ENCODE measurements at places on chromosomes 11 and 22.

DNA sequence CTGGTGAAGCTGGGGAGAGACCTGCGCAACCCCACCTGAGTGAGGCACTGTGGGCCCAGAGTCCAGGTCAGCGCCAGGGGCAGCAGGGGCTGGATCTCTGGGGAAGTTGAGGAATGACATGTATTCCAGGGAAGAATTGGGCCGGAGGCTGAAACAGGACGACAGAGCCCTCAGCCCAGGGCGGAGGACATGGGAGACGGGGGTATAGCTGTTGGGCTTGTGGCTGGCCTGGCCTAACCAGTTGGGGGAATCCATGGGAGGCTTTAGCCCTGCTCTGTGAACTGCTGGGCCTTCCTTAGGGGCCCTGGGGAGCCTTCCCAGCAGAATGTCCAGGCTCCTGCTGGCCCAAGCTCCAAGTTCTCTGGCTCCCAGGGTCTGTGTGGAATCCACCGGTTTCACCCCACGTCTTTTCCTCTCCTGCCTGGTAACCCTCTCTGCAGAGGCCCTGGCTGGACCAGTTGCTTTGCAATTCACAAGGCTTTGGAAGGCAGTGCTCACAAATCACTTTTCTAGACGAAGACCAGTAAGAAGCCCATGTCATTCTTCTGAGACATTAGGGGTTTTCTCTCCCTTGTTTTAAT lies 50.4 kb upstream of the KCNQ1OT1 start:
- no peak for DNase-seq

DNA sequence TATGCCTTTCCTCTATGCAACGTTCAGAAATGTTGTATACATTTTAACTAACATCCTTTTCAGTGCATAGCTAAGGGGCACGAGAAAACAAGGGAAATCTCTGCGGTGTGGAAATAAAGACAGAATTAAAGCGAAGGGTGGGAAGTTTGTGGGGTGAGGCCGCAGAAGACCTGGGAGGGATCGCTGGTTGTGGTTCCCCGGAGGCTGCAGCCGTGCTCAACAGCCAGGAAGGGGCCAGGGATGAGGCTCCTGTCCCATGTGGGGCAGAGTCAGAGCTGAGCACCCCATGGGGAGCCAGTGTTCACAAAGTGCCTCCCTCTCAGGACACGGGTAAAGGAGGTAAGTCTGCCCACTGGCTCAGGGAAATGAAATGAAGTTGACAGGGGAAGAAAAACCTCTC lies 67.5 kb downstream of the MYEOV start:
- no peak for DNase-seq

DNA sequence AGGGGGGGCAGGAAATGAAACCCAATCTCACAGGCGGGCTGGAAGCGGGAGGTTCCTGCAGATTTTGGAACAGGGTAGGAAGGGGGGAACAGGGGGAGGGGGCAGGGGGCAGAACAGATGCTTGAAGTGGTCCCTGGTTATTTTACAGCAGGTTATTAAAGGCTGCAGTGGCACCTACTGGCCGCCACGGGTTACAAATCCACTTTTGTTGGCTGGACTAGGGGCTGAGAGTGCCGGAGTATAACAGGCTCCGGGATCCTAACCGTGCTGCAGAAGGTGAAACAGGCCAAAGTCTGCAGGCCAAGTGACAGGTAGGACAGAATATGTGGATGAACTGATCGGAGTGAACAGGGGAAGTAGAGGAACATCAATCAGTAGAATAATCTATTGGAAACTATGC lies 2.5 kb downstream of the ROBO3 start:
- DNase-seq = no peak

GRCh38 chr11:59777104-59777503 lies 21.9 kb downstream of the STX3 start:
- DNase-seq = no peak

GRCh38 chr11:11985954-11986949 lies 22.2 kb downstream of the DKK3 start:
- DNase-seq = no peak

GRCh38 chr11:66312549-66313320 lies 4.1 kb downstream of the CD248 start:
- DNase-seq = peak; percentile 100

DNA sequence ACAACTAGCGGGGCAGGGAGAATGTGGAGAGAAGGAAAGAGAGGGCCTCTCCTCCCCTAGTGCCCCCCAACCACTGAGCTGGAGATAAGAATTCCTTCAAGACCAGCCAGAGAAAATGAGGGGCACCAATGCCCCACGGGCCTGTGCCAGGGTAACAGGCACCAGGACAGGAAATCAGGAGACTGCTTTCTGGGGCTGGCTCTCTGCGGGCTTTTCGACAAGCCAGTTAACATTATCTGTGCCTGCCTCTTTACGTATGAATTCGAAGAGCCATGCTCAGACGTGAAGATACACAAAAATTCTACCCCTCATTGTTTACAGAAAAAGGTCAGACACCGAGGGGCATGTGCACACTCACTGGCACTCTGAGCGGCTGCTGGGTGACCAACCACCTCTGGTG lies 52.1 kb downstream of the MYH9 start:
- DNase-seq = no peak

DNA sequence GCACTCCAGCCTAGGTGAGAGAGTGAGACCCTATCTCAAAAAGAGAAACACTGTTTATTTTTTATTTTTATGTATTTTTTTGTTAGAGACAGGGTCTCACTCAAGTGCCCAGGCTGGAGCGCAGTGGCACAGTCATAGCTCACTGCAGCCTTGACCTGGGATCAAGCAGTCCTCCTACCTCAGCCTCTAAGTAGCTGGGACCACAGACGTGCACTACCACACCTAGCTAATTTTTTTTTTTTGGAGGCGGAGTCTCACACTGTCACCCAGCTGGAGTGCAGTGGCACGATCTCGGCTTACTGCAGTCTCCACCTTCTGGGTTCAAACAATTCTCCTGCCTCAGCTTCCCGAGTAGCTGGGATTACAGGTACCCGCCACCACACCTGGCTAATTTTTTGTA lies 6.4 kb downstream of the RBX1 start:
- no peak for DNase-seq

DNA sequence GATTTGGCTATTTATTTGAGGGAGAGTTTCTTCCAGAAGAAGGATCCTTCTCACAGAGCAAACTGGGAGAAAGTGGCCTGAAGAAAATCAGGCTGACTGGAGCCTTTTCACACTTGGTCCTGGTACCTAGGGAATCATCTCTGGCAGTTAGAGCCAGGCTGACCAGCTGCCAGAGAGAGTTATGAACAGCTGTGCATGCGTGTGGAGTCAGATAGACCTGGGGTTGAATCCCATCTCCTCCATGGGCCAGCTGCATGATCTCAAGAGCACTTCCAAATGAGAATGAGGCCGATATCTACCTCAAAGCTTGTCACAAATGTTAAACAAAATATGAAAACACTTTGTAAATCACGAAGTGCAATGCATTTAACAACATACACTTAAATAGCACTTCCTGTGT lies 390.0 kb downstream of the TENM4 start:
- no peak for DNase-seq

- DNase-seq = no peak
Measured at GRCh38 chr11:24264868-24265267, 232.0 kb upstream of the LUZP2 start.

GRCh38 chr11:123472236-123472935 lies 42.3 kb downstream of the GRAMD1B start:
- DNase-seq = no peak

- no peak for DNase-seq
Measured at GRCh38 chr11:125514336-125515101, 18.5 kb upstream of the FEZ1 start.

DNA sequence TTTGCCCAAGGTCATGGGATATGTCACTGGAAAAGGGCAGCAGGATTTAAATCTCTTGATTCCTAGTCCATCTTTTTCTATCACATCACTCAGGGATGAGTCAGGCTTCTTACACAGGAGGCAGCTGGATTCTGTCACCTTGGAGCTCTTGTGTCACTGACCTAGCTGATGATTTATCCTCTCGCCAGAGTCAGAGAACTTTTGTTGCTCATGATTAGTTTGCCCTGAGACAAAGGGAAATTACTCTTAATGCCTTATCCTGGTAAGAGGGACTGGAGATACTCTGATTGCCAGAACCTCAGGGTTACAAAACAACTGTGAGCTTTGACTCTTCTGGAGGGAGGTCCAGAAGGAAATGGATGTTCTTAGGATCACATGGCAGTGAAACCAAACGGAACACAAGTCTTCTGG lies 10.1 kb downstream of the COA4 start:
- DNase-seq = no peak

GRCh38 chr11:124863137-124863825 lies 2.0 kb upstream of the ROBO3 start:
- peak; percentile 37 for DNase-seq

DNA sequence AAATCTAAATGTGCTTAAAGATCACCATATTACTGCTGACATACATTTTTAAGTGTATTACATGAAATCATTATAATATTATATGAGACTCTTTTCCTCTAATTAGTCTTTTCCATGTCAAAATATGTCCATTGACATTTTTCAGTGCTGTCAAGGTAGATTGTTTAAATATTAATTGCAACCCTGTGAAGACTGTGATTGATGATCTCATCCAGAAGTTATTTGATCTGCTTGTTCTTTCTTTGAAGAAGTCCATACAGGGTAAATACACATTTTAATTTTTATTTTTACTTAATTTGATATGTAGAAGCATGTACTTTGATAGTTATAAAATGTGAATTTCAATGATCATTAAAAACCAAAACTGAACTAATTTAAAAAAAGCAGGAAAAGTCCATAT lies 38.4 kb downstream of the DYNC2H1 start:
- no peak for DNase-seq

- DNase-seq = no peak
Measured at GRCh38 chr11:36053281-36053680, 109.4 kb downstream of the LDLRAD3 start.

- DNase-seq = no peak
Measured at GRCh38 chr22:19548964-19549363, 24.8 kb upstream of the CLDN5 start.

- DNase-seq = peak; percentile 54
Measured at GRCh38 chr11:17013548-17014320, 480 bp downstream of the PLEKHA7 start.

GRCh38 chr22:43110927-43111623 lies 525 bp downstream of the BIK start:
- no peak for DNase-seq

- DNase-seq = no peak
Measured at GRCh38 chr11:27179334-27179733, 138.7 kb downstream of the BBOX1 start.

GRCh38 chr11:105491394-105491793 lies 118.5 kb upstream of the GRIA4 start:
- no peak for DNase-seq

- no peak for DNase-seq
Measured at GRCh38 chr11:44324749-44325525, 15.0 kb upstream of the ALX4 start.

GRCh38 chr11:6556139-6556949 lies 47.1 kb downstream of the RRP8 start:
- DNase-seq = no peak

DNA sequence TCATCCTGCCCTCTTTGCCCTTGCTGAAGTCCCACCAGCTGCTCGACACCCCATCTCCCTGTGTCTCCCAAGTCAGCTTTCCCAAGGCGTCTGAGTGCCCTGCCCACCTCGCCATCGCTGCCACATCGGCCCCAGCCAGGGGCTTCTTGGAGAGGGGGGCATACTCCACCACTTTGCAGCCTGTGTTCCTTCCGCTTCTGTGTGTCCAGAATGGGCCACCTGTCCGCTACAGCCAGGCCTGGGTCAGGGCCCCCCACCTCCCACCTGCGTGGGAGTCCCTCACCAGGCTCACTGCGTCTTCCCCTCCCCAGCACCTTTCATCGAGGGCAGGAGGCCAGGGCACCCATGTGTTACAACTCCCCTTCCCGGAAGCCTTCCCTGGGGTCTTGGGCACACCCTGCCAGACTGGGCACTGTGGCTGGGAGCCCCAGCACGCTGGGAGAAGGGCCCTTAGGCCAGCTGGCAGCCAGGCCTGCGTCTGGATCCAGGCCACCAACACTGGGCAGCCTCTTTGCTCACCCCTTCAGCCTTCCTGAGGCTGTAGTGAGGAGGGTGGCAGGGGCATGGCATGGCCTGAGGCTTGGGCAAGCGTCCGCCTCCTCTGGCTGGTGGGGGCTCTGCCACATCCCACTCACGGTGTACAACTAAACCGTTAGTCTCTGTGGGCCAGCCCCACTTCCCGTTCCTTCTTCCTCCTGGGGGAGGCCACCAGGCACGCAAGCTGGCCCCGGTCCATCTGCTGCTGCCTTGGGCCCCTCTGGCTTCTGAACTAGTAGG lies 13.4 kb downstream of the CPT1A start:
- DNase-seq = no peak

GRCh38 chr11:71342116-71342515 lies 89.7 kb upstream of the SHANK2 start:
- DNase-seq = no peak

DNA sequence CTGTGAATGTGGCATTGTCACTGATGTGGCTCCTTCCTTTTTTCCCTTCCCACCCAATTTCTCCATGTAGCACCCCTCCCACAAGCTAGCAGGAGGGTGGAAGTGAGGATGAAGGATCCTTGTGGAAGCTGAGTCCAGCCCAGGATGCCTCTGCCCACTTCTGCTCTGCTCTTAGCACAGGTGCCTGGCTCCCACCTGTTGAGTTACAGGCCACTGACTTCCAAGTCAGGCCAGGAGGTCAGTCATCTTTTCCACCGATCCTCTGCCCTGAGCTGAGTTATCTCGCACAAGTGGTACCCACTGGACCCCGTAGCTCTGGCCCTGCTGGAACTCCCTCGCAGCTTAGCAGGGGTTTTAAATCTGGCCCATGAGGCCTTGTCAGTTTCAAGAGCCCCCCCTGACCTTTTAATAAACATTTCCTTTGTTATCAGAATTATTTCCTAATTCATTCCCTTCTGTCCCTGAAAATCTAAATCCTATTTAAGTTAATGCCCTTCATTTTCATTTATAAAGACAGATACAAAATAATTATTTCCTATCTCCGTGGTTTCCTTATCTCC lies 125.3 kb upstream of the CADM1 start:
- no peak for DNase-seq

GRCh38 chr11:73259406-73260126 lies 12.6 kb upstream of the P2RY6 start:
- DNase-seq = peak; percentile 2

GRCh38 chr11:102320188-102320587 lies 2.9 kb downstream of the BIRC3 start:
- DNase-seq = no peak

All from mesothelial cell of epicardium (in vitro differentiated cells).